H9 (cell line): ENCODE measurements at places on chromosomes 16 and 17. TPM values are rescaled to one million over a fixed set of nuclear protein-coding genes. Genes with fewer than 3 reads are reported as not detected.

- DNase-seq, result peak; percentile 22
Observed at GRCh38 chr17:74165797-74166365, 37.6 kb upstream of the RPL38 start.

GRCh38 chr16:25110387-25110947 lies 1.1 kb upstream of the LCMT1 start:
- DNase-seq, result no peak

DNA sequence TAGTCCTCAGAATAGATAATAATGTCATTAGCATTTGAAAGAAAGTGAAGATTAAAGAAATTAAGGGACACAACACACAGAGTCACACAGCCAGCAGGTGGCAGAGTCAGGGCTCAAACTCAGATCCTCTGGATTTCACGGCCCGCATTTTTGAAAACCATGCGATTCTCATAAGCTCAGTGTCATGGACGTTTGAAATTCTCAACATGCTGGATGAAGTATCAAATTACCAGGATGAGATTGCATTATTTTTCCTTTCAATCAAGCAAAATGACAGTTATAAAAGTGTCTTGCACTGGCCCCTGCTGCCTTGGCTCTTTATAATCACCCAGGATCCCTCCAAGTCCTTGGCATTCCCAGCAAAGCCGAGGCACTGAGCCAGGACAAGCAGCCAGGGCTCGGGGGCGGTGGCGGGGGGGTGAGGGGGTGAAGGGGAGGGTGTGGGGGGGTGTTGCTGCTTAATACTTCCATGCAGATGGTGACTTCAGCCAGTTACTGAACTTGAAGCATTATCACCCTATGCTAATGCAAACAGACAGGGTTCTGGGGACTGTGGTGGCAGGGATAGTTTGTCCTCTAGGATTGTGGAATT lies 6.6 kb upstream of the BMERB1 start:
- DNase-seq, result no peak

DNA sequence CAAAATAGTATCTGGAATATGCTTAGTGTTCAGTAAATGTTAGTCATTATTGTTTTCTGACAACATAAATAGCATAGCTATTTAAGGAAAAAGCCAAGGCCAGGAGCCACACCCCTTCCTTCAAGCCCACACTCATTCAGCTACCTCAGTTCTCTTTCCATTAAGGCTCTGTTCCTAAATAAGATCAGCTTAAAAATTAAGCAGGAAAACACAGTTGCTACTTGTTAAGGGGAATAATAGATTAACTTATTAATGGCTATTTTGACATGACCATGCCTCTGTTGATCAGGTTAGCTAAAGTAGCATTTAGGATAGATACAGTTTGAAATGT lies 158.1 kb downstream of the CHD9 start:
- DNase-seq, result no peak

DNA sequence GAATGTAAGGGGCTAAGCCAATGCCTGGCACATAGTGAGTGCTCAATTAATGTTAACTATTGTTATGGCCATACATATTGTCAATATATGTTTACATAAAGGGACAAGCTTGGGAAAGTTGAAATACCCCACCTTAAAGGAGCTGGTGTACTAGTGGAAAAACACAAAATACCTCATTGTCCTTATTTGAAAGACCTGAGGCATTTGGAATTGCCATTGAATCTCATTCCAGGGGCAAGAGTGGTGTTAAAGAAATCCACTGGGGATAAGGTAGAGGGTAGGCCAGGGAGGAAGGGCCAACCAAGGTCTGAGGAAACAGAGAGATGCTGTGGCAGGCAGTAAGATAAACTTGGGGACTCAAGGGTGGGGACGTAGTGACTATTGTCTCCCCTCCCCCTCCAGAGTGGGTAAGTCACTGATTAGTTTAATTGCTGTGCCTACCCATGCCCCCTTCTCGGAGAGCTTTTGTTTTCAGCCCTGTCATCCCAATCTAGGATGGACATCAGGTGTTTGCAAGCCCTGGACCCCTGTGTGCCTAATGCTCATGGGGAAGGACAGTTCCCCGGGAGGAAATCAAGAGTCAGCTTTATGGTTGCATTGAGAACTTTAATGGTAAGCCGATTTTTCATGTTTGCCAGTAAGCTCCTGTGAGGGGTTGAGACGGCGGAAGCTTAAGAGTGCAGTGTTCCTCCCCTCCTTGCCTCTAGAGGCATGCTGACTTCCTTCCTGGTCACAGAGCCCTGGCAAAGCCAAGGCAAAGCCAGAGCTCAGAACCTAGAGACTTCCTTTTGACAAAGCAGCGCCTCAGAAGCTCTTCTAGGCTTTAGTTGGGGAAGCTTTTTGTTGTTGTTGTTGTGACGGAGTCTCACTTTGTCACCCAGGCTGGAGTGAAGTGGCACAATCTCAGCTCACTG lies 2.5 kb upstream of the HEATR9 start:
- DNase-seq, result peak; percentile 69

- no peak for DNase-seq
Observed at GRCh38 chr17:51507444-51507843, 247.1 kb downstream of the UTP18 start.

GRCh38 chr17:63928966-63929695 lies 3.0 kb downstream of the CD79B start:
- DNase-seq, result no peak

NPIPA3 gene
- 1.1 and 1.3 TPM in 2 replicates for total RNA-seq

KRTAP2-3 gene
- not detected in 2 replicates for total RNA-seq

DNA sequence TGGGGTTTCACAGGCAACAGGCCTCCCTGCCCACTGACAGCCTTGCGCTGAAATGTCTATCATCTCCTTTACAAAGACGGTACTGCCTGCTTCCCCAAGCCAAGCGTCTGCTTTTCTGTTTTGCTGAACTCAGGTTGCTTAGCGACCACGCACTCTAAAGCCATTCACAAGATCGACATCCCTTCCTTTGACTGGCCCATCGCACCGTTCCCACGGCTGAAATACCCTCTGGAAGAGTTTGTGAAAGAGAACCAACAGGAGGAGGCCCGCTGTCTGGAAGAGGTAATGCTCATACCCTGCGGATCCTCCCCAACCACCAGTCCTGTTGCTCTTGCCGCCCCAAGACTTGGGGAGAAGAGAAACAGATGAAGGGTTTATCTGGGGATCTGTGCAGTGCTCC lies 28.7 kb downstream of the TMEM186 start:
- peak; percentile 55 for DNase-seq

MYH13 gene
- total RNA-seq, result not detected in 2 replicates

- no peak for DNase-seq
Observed at GRCh38 chr17:62995377-62995885, 29.4 kb downstream of the TANC2 start.

- no peak for DNase-seq
Observed at GRCh38 chr16:27285676-27286196, 17.2 kb upstream of the NSMCE1 start.

CX3CL1 gene
- total RNA-seq, result 1.6 and 1.7 TPM in 2 replicates

DNA sequence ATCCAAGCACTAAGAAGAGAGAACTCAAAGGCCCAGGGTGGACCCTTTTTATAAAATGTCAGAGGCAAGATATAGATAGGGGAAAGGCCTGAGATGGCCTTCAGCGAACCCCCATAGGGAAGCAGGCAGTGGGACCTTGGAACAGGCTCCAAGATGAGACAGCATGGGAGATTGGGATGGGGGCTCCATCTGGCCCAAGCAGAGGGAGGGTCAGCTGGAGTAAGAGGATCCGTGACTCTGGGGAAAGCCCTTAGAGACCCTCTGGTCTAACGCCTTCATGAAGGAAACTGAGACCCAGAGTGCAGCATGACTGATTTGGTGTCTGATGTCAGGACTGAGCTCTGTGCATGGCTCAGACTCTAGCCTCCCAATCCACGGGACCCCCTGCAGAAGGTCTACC lies 30.8 kb downstream of the C17orf100 start:
- no peak for DNase-seq

TMEM100 gene
- 0.17 TPM in 1 of 2 replicates, not detected in the other for total RNA-seq

GRCh38 chr16:53435066-53435688 lies 906 bp downstream of the RBL2 start:
- DNase-seq, result peak; percentile 66

TUBG1 gene
- total RNA-seq, result 117 and 122 TPM in 2 replicates

- DNase-seq, result no peak
Observed at GRCh38 chr17:82121660-82122629, 23.9 kb upstream of the FASN start.

KRTAP4-6 gene
- total RNA-seq, result not detected in 2 replicates

DNA sequence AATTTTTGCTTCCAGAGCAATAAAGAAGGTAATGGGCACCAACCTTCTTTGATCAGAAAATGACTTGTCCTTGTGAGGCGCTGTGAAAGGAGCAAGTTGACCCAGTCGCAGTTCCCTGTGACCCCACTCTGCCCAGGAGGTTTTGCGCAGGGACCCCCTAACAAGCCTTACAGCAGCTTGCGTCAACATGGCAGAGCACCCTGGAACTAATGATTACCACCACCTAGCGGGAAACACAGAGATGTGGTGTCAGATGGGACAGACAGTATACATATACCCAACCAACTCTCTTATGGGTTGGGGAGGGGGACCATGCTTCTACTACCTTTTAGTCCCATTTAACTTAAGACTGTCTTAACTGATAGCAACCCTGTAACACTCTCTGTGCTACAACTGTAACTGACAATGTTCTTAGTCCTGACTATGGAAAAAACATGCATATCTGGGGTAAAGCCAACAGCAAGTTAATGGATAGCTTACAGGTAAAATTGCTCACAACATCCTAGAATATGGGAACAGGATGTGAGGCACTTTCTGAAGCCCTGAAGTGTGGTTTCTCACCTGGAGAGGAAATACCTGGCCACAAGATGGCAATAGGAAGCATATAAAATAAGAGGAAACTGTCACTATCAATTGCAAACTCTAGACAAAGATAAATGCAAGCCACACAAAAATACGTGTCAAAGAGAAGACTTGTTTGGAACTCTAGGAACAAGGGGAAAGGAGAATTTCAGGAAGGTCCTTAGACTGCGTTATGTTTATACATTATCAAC lies 3.0 kb downstream of the KARS1 start:
- no peak for DNase-seq

PLXDC1 gene
- total RNA-seq, result 1.6 and 2.0 TPM in 2 replicates

GRCh38 chr17:13410874-13411273 lies 190.9 kb downstream of the HS3ST3A1 start:
- DNase-seq, result no peak

DOC2A gene
- total RNA-seq, result 10.2 and 12.2 TPM in 2 replicates

CSF3 gene
- not detected in 2 replicates for total RNA-seq

GRCh38 chr17:68035131-68035522 lies 408 bp upstream of the KPNA2 start:
- DNase-seq, result peak; percentile 98

DNA sequence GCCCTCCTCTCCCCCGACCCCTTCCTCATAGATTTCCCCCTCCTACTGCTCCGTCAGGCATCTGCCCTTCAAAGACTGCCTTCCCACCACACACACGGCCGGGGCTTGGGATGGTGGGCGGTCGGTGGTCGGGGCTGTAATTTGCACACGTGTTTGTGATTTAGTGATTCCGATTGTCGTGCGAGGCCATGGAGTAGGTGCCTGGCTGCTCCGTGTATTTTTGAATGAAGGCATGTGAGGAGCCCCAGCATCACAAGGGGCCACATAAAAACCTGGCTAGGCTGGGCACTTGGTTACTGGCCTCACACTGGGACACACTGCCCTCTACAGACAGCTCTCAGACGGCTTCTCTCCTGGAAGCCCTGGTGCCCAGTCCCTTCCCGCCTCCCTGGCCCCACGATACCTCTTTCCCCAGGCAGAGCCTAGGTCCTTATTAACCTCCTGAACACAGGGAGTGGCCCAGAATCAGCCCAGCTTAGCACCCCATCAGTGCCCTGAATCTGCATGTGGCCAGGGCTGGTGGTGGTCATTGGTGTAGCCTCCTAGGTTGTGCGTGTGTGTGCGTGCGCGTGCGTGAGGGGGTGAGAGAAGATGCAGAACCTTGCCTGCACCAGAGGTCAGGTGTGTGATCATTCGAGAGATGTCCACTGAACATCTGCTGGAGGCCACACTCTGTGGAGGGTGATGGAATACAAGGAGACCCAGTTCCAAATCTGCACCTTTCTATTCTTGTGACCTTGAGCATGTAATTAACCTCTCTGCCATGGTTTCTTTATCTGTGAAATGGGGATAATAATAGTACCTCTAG lies 1.3 kb upstream of the SOCS1 start:
- peak; percentile 88 for DNase-seq

RNF222 gene
- 0.07 and 0.09 TPM in 2 replicates for total RNA-seq

GRCh38 chr16:75038036-75038858 lies 39.4 kb downstream of the ZNRF1 start:
- no peak for DNase-seq

GRCh38 chr17:78684026-78684425 lies 98.0 kb downstream of the CYTH1 start:
- peak; percentile 19 for DNase-seq

DNA sequence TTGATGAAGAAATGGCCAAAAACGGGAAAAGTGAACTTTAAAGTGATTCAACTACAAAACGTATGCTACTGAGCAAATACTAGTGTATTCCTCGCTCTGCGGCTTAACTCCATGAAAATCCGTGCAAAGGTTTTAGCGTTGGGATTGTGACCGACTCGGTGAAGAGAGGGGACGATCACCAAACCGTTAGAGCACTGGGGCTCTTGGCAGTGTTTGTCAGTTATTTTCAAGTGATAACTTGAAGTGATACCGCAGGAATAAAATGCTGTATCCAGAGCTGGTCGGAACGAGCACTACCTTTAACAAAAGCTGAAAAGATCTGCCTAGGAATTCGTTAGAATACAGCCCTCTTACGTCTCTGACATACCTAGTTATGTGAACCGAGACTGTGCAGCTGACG lies 773 bp upstream of the PPM1D start:
- DNase-seq, result no peak

- no peak for DNase-seq
Observed at GRCh38 chr16:82055728-82056549, 20.9 kb downstream of the HSD17B2 start.

DNA sequence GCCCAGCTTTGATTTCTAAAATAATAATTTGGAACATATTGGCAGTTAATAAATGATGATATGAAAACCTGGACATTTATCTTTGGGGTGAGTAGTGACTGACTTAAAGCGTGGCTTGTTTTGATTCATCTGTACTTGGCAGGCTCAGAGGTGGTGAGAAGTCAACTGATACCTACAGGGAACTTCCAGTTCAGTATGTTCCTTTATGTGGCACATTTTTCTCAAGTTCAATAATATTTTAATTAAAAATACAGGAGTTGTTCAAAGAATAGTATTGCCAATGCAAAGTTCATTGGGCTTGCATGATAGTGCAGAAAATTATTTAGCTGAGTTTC lies 34.3 kb downstream of the SLC47A1 start:
- DNase-seq, result no peak

ZNF469 gene
- total RNA-seq, result 4.4 TPM in 2 replicates

NGFR gene
- total RNA-seq, result 9.6 and 10.9 TPM in 2 replicates

- DNase-seq, result peak; percentile 5
Observed at GRCh38 chr16:35174016-35174415, 1714.6 kb downstream of the TP53TG3F start.

TM4SF5 gene
- total RNA-seq, result not detected in 2 replicates

- DNase-seq, result no peak
Observed at GRCh38 chr17:38905375-38905774, 20.0 kb upstream of the LASP1NB start.

DNA sequence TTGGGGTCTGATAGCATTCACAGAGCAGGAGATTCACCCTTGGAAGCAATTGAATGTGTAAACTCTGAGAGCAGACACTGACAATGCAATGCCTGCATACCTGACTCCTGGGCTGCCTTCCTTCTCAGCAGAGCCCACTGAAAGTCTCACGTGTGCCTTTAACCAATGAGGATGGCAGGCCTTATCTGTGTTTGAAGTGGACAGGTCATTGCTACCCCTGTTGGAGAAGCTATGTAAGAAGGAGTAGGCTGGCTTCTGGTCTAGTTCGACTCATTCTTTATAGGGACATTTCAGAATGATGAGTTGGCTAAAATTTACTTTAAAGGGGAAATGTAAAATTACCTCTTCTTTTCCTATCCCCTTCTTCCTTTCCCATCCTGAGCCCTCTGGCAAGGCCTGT lies 446.3 kb downstream of the SLC39A11 start:
- no peak for DNase-seq

- no peak for DNase-seq
Observed at GRCh38 chr17:61053469-61053868, 346.2 kb upstream of the TBX2 start.
